ENCODE measurements at places on chromosomes 13 and 19.

DNA sequence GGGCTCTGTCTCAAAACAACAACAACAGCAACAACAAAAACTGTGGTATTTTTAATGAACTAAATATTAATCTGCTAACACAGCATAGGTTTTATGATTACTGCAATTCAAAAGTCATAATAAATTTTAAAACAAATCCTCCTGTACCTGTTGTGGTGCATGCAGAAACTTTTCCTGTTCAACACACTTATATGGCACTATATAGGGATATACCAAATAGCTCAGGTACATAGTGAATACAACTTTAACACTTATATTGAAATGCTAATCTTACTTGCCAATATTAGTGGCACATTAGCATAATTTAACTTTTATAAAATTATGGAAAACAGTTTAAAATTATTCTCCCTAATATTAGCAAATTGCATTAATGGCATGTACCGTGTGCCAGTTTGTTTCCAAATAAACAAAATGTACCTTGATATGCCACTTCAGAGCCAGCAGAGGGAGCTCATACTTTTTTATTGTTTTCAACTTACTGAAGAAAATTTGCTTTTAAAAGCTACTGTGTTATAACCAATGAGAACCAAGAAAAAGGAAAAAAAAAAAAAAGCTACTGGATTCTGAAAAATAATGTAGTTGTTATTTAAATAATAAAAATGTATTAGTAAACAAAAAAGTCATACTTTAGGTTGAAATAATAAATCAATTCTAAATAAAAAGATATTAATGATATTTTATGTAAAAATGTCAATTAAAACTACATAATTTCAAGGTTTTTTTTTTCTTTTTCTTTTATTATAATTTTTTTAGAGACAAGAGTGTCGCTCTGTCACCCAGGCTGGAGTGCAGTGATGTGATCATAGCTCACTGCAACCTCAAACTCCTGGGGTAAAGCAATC, 18.0 kb upstream of the RBM26 start:
- no peak for DNase-seq

DNA sequence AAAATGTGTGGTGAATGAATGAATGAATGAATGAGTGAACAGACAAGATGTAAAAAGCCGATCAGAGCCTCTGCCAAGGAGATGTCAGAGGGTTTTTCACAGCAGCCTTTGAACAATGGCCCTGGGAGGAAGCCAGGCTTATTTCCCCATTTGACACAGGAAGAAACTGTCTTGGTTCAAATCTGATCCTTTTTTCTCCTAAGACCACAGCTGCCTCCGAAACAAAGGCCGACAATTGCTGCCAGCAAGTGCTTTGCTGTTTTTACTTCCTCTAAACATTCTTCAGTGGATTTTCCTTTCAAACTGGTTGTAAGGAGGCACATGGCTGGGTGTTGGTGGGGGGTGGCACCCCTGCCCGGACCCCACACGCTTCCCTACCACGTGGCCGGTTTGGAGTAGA, 44.2 kb upstream of the HOMER3 start:
- no peak for DNase-seq

GRCh38 chr13:49240017-49240416, 7.7 kb upstream of the CDADC1 start:
- DNase-seq, result no peak

GRCh38 chr13:111283991-111284390, 36.5 kb upstream of the TEX29 start:
- DNase-seq, result no peak

DNA sequence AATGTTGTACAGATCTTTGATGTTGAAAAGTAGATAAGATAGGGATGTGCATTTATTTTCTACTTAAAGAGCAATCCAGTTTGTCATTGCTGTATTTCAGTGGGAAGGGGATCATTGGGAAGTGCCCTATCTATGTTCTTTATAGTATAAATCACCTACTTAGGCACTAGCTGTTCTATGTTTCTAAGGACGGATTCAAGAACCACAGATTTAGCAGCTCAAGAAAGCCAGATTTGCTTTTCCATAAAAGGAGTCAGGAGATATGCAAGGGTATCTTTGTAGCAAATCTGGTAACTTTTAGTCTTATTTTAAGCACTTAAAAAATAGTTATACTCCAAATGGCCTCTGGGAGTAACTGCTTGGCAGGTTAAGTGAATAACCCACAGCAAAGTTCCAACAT, 23.7 kb downstream of the DCLK1 start:
- DNase-seq, result no peak

- no peak for DNase-seq
Measured at GRCh38 chr19:13026462-13027370, 31.4 kb downstream of the NFIX start.

GRCh38 chr13:100394005-100394695, 194.4 kb downstream of the GGACT start:
- DNase-seq, result no peak

- DNase-seq, result no peak
Measured at GRCh38 chr19:7507884-7508283, 8.0 kb upstream of the ZNF358 start.

DNA sequence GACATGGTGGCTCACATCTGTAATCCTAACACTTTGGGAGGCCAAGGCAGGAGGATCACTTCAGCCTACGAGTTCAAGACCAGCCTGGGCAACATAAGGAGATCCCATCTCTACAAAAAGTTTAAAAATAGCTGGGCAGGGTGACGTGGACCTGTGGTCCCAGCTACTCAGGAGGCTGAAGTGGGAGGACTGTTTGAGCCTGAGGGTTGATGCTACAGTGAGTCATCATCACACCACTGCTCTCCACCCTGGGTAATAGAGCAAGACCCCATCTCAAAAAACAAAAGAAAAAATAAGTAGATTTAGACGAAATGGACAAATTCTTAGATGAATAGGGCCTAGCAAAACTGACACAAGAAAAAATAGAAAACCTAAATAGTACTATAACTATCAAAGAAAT, 10.4 kb upstream of the GNG8 start:
- no peak for DNase-seq

DNA sequence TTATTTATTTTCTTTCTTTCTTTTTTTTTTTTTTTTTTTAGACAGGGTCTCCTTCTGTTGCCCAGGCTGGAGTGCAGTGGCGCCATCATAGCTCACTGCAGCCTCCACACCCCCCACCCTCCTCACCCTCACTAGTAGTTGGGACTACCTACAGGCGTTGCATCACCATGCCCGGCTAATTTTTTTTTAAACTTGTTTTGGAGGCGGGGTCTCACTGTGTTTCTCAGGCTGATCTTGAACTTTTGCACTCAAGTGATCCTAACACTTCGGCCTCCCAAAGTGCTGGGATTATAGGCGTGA, 33.6 kb downstream of the GJA3 start:
- no peak for DNase-seq

GRCh38 chr19:1503089-1503924, 9.5 kb downstream of the ADAMTSL5 start:
- DNase-seq, result no peak

DNA sequence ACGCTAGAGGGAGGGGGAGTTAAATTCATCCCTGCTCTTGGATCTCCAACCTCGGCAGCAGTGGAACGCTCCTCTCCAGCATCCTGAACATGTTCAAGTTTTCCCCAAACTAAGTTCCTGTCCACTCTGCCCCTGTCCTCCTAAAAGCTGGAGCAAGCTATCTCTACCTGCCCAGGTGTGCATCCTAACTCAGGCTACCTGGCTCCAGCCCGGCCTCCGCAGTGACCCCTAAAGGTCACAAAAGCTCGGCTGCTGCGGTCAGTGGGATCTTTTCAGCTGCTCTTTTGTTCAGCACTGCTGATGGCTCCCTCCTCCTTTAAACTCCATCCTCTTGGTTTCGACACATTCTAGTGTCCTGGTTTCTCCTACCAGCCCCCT, 1.4 kb downstream of the DCUN1D2 start:
- DNase-seq, result no peak

GRCh38 chr13:71360041-71360440, 507.0 kb downstream of the DACH1 start:
- DNase-seq, result no peak

DNA sequence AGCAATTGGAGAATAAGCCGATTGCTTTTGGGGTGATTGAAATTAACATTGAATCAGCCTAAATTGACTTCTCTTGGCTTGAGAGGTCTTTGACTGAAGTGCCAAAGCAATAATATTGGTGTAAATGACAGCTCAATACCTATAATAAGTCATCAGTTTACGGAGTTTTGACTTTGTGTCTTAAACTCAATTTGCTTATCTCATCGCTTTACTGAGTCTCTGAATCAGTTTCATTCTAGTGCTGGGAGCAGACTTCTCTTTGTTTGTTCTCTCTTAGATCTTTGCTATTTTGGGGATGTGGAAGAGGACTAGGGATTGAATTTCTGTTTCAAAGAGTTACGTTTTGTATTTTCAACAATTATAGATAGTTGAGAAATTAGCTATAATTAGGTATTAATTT, 7.1 kb downstream of the RFC3 start:
- no peak for DNase-seq

- no peak for DNase-seq
Measured at GRCh38 chr13:27672025-27672424, 50.3 kb downstream of the POLR1D start.

GRCh38 chr19:17455308-17456123, 5.2 kb downstream of the NXNL1 start:
- DNase-seq, result no peak

DNA sequence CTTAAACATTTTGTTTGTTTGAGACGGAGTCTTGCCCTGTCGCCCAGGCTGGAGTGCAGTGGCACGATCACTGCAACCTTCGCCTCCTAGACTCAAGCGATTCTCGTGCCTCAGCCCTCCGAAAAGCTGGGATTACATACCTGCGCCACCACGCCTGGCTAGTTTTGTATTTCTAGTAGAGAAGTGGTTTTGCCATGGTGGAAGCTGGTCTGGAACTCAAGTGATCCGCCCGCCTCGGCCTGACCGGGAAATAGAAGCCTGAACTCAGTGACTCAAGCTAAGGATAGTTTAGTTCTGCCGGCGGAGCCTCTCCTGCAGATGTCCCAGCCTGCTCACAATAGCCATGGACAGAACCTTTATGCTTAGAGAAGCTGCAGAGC, 53.0 kb upstream of the ZNF254 start:
- DNase-seq, result peak; percentile 35

DNA sequence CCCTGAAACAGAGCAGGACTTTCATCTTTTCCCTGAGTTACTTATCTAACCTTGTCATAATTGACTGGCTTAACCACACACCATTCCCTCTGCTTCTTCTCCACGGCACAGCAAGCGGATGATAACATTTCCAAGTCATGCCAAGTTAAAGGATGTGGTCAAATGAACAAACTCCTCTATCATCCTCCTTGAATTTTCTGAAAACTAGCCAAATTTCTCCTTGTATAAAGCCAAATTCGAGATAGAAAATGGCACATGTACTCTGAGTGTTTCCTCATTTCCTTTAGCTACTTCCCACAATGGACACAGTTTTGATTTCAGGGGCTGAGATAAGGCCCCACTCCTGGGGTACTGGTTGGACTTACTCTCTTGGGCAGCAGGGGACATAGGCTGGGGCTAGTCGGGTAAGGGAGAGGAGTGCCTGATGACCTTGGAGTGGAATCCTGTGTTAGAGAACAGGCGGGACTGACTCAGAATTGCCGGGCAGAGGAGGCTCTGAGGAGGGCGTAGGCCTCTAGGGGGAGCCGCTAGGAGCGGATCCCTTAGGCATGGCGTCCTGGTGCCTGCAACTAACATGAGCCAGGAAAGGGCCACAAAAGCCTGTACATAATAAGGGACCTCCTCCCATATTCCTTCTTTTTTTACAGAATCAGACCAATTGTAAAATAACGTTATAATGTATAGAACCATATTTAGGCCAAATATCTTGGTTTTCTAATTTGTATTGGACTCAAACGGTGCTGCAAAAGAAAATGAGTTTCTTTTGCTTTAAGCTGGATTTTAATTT, 20.3 kb upstream of the TMTC4 start:
- no peak for DNase-seq

GRCh38 chr13:109788372-109789111, 2.2 kb upstream of the IRS2 start:
- DNase-seq, result no peak

GRCh38 chr13:105572401-105572800, 963.1 kb downstream of the EFNB2 start:
- DNase-seq, result no peak

GRCh38 chr13:99347911-99348451, 40.8 kb upstream of the GPR183 start:
- no peak for DNase-seq

GRCh38 chr13:30654430-30654829, 36.7 kb downstream of the USPL1 start:
- DNase-seq, result no peak

- DNase-seq, result no peak
Measured at GRCh38 chr13:54287062-54287764, 1258.6 kb downstream of the OLFM4 start.

DNA sequence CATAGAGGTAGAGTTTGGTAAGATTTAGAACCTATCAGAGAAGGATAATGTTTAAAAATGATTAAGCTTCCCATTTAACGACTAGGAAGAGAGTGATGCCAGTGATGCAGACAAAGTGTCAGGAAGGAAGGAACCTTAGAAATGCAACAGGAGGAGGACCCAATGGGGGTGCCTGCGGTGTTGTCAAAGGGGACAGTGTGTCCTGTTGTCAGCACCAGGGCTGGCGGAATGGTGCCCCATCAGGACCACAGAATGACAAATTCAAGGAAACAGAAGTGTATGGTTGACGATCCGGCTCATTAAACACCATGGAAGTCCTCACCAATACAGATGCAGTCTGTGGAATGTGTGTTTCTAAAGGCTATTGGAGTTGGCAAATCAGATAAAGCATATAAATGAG, 19.3 kb downstream of the ATP12A start:
- no peak for DNase-seq

GRCh38 chr13:27830010-27830409, 37.7 kb downstream of the GSX1 start:
- no peak for DNase-seq

GRCh38 chr19:40596608-40597328, 4.4 kb upstream of the LTBP4 start:
- no peak for DNase-seq

GRCh38 chr19:17385878-17386611, 8.0 kb downstream of the CCDC194 start:
- DNase-seq, result peak; percentile 59

GRCh38 chr19:55668603-55669348, 6.2 kb upstream of the EPN1 start:
- no peak for DNase-seq

DNA sequence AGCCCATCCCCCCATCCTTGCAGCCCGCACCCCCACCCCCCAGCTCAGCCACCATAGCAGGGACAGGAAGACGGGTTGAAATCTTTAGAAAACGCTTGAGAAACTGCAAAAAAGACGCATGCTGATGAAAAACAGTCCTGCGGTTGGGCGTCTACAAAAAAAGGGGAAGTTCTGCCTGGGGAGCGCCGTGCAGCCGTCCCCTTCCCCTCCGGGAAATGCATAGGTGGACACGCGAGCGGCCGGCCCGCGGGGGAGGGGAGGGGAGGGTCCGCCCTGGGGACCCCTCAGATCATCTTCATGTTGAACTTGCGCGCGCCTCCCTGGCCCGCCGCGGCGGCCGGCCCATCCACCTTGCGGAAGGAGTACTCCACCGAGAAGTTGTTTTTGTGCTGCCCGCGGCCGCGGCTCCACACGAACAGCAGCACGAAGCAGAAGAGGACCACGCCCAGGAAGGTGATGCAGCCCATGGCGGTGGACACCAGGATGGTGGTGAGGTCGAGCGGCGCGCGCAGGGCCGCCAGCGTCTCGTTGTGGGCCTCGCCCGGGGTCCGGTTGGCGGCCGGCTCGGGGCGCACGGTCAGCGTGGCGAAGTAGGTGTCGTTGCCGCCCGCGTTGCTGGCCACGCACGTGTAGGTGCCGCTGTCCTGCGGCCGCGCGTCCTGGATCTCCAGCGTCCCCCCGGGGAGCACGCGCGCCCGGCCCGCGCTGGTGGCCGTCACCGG, 7.9 kb upstream of the PEAK3 start:
- DNase-seq, result no peak

GRCh38 chr13:77563111-77563510, 27.6 kb downstream of the SCEL start:
- DNase-seq, result no peak
